ENCODE measurements at places on chromosomes 3 and 15. TPM values are rescaled to one million over a fixed set of nuclear protein-coding genes. Genes with fewer than 3 reads are reported as not detected.

ARGFX gene
- not detected for total RNA-seq

TMEM108 gene
- total RNA-seq, result 9.1 TPM

CPA3 gene
- total RNA-seq, result 0.54 TPM

DNA sequence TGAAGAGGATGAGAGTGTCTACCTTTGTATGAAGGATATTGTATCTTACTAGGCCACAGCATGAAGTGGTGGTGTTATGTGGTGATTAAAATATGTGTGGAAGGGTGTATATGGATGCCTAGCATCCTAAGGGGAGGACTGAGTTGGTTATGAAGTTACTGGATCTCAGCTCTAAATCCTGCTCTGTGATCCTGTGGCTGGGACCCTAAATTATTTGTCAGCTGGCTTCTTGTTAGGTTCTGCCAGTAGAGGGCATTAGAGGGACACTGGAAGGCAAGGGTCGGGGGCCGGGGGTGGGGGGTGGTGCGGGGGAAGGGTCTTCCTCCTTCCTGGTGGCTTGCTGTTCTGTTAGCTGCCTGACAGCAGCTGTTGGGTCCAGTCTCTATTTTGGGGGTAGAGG lies 34.9 kb downstream of the MORF4L1 start:
- no peak for DNase-seq

DNA sequence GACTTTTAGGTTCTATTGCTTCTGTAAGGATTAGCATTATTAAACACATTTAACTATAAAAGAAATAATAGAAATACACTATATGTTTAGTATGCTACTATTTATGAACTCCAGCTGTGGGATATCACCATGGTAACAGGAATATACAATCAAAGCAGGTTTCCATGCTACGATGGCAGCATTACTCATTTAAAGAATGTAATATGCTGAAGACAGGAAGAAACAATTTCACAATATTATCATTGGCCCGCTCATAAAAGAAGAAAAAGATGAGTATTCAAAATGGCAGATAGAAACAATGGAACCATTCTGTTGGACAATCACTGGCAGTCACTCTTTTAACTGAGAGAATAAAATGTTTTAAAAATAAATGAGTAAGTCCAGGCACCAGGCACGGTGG lies 153.4 kb downstream of the CBLB start:
- no peak for DNase-seq

GRCh38 chr3:73546961-73547360 lies 77.8 kb downstream of the PDZRN3 start:
- no peak for DNase-seq

GRCh38 chr3:172629470-172629869 lies 81.4 kb downstream of the NCEH1 start:
- DNase-seq, result no peak

- DNase-seq, result peak; percentile 19
Observed at GRCh38 chr3:32018757-32019564, 37.4 kb downstream of the ZNF860 start.

GRCh38 chr3:72582211-72582878 lies 265.9 kb downstream of the SHQ1 start:
- no peak for DNase-seq

DNA sequence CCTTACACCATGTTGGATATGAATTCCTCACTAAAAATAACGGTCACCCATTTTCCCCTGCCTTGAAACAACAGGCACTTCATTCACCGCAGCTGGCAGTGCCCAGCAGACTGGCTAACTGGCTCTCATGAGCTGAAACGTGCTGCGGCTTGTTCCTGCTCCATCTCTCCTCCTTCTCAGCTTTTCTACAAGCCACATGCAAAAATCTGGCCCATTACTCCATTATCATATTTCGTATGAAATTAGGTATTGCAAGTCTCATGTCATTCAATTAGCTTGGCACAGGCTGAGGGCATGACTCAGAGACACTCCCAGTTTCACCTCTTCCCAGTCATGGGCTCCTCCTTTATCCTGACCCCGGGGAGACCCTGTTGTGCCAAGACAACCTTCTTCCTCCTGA lies 60.0 kb downstream of the MAGEF1 start:
- no peak for DNase-seq

GRCh38 chr3:115974940-115975339 lies 351.6 kb downstream of the GAP43 start:
- DNase-seq, result no peak

DNA sequence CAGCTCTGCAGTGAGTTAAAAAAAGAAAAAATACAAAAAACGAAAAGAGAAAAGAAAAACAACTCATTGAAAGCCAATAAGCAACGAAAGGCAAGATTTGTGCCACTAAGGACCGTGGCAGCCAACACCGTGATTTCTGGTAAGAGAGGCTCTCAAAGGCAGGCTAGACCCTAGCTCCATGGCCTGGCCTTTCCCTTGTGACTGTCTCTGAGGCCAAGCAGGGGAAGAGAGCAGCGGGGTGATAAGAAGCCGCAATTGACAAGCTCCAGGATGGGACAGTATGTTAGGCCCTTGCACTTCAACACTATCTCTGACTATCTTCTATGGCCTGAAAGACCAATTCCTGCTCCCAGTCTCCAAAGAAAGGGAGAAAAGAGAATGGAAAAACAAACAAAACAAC lies 12.4 kb downstream of the APOD start:
- DNase-seq, result no peak

- DNase-seq, result no peak
Observed at GRCh38 chr15:85689729-85690128, 105.0 kb downstream of the KLHL25 start.

DNA sequence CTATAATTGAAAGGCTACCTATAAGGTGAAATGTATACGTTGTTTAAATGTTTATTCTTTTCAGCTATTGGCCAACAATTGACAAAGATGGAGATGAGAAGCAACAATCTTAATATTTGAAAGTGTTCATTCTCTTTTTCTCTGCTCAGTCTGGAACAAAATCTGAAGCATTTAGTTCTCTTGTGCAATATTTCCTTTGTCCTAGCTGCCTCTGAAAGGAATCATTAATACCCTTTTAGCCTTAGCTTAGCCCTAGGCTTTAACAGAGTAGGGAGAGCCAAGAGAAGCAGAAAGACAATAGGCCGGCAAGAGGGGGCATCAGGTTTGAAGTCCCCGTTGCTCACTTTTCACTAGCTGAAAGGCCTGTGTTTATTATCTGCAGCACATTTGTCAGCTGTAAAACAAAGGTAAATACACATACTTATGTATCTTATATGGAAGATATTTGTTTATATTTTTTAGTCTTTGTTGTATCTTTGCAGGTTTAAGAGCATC lies 422.5 kb upstream of the SEMA6D start:
- no peak for DNase-seq

DNA sequence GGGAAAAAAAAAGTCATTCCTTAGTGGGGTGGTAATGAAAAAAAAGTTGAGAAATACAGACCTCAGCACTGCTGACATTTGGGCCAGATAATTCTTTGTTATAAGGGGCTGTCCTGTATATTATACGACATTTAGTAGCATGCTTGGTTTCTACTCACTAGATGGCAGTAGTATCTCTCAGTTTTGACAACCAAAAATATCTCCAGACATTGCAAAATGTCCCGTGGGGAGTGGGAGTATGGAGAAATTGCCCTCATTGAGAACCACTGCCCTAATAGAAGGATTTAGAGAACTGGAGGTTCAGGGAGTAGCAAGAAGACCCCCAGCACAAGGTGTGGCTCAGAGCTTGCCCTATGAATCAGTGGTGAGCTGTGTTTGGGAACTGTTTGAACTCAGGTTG lies 28.6 kb upstream of the TEX264 start:
- no peak for DNase-seq

- no peak for DNase-seq
Observed at GRCh38 chr3:194867270-194867983, 181.7 kb downstream of the FAM43A start.

Data from cerebellum (tissue), 4 donors.